ENCODE measurements at places on chromosomes 7 and 10.

DNA sequence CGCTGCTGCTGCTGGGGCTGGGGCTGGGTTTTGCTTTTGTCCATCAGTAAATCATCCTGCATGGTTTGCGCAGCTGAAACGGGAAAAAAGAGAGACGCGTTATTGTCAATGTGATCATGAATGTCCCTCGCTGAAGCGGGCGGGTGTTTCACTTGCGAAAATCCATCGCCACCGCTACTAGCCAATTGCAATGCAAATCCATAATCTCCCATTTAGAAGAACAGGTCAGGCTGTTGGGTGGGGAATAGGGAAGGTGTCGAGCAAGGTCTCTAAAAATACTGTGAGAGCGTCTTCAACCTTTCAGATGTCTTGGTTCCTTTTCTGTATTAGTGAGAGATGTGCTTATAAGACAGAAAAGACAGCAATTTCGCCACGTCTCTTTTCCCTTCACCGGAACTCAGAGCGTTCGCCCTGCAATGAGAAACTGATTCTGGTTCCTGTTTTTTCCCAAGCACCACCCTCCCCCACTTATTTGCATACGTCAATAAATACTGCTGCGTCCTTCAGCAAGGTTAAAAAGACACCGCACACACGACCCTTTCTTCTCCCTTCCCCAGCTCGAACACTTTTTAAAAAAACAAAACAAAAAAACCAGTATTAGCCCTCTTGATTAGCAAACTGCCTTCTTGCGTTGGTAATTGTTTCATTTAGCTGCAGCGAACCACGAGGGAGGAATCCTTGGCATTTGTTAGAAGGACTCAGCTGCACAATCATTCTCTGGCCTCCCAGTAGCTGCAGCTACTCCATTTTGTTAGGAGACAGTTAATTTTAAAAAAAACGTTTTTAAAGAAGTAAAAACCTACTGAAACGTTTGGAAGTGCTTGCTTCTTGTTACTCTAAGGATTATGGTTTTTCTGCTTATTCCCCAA is 50.4 kb downstream of the CPEB3 start:
- DNase-seq = peak; percentile 75

GRCh38 chr7:39732837-39733804 is 109.7 kb downstream of the RALA start:
- no peak for DNase-seq

GRCh38 chr7:53350241-53350640 is 314.8 kb downstream of the POM121L12 start:
- no peak for DNase-seq

DNA sequence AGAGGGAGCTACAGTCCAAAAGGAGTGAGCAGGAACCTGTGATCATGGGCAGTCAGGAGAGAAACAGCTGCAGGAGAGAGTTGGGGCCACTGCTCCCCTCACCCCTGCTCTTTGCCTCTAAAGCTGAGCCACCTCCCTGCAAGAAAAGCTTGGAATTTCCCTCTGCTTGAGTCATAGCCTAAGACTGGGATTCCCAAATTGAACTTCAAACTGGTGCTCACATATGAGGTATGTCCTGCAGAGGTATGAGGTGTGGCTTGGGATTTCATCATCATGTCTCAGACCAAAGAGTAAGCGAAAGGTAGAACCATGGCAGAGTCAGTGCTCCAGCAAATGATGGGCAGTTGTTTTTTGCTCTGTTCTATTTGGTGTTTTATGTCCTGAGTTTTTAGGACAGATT is 237.1 kb upstream of the NRP1 start:
- DNase-seq = no peak

- no peak for DNase-seq
These were observed 98.3 kb upstream of the SEC61G start for GRCh38 chr7:54857294-54857693.

DNA sequence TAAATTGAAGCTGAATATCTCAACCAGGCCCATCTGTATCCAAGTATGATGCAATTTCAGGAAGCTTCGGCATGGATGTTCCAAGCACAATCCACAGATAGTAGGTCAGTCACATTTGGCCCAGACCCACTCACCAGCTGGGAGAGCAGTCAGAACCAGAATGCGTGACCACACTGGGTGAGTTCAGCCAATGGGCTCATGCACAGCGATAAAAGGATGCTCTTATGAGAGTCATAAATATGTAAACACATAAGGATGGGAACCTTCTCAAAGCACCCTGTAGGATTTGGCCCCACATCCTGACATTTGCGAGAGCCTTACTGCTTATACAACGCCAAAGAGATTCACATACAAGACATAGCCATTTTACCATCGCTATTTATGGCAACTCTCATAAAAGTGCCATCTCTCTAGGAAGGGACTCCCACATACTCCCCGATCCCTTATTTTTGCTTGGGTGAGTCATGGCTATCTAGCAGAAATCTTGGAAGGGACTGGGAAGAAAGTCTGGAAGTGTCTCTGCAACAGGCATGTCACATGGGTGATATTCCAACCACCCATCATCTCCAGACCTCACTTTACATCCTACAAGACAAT is 3.0 kb downstream of the AFAP1L2 start:
- no peak for DNase-seq
